ENCODE measurements at places on chromosomes 5 and 9.

GRCh38 chr5:174514325-174514724 is 210.1 kb upstream of the MSX2 start:
- DNase-seq: no peak

GRCh38 chr5:178476972-178477754 is 113.0 kb downstream of the COL23A1 start:
- no peak for DNase-seq

GRCh38 chr9:137021979-137022661 is 5.9 kb downstream of the ABCA2 start:
- DNase-seq: peak; percentile 87

GRCh38 chr9:119859128-119859527 is 489.9 kb upstream of the BRINP1 start:
- no peak for DNase-seq

DNA sequence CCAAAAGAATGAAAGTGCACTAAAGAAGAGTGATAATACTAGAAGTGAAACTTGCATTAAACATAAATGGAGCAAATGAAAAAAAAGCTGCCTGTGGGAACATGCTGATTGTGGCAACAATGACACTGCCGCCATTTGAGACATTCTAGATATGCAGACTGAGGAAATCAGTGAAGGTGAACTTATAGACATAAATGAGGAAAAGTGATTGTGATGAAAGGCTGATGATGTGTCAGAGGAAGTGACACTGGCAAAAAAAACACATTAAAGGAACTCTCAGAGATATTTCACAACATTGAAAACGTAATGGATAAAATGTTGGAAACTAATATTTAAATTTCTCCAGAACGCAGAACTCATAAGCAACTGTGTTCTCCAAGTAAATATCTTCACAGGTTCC is 1.2 kb downstream of the ERCC8 start:
- peak; percentile 25 for DNase-seq

DNA sequence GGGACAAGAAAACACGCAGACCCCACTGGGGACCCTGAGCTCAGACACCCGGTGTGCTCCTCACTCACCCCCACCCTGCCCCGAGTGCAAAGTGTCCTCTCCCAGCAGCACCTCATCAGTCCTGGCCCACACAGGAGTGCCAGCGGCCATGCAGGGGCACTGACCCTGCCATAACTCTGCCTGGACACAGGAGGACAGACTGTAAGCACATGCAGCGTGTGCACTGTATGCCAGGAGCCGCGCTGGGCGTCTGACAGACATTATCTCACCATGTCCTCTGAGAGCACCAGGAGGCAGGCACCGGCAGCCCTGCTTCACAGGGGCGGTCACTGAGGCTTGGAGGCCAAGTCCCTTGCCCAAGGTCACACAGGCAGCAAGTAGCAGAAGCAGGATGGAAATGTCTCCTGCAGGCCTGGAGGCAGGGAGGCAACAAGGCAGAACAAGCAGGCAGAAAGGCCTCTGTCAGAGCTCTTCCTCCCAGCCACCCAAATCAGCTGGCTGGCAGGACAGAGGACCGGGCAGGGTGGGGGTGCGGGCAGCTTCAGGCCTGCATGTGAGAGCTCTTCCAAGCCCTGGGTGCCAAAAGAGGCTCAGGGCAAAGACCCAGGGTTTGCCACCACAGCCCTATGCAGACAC is 8.4 kb downstream of the EEIG1 start:
- DNase-seq: peak; percentile 27

GRCh38 chr9:113538131-113538530 is 74.6 kb downstream of the RGS3 start:
- no peak for DNase-seq

- no peak for DNase-seq
Observed at GRCh38 chr5:10365782-10366181, 12.3 kb downstream of the MARCHF6 start.

- DNase-seq: no peak
Observed at GRCh38 chr5:76393035-76393680, 9.9 kb upstream of the IQGAP2 start.

DNA sequence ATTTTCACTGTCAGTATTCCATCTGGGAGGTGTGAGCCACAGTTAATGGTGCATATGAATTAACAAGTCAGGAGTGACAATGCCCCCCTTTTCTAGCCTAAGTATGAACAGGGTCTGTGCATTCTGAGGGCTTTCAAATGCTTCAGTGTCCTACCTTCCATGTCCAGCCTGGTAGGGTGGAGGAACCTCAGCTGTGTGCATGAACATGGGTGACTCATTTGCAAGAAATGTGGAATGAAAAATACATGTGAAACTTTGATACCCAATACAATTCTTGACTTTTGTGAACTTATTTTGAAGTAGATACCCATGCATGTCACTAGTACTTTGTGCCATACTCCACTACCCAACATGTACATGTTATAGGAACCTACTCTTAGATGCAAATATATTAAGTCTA is 375.8 kb downstream of the SEMA5A start:
- peak; percentile 39 for DNase-seq

- DNase-seq: no peak
Observed at GRCh38 chr5:156339139-156339841, 12.3 kb downstream of the SGCD start.

- no peak for DNase-seq
Observed at GRCh38 chr9:37508834-37509206, 23.1 kb downstream of the POLR1E start.

- DNase-seq: peak; percentile 32
Observed at GRCh38 chr5:54135042-54135441, 175.3 kb downstream of the ARL15 start.

DNA sequence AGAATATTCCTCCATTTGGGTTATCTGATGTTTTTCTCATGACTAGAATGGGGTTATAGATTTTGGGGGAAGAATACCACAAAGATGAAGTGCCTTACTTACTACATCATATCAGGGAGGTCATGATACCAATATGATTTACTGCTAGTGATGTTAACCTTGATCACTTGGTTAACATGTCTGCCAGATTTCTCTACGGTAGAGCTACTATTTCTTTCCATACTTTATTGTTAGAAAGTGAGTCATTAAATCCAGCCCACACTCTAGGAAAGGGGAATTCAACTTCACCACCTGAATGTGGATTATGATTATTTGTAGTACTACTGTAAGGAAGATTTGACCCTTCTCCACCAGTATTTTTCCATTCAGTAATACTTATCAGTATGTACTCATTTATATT is 64.7 kb downstream of the UBE2R2 start:
- peak; percentile 30 for DNase-seq

- DNase-seq: no peak
Observed at GRCh38 chr9:137011907-137012675, 15.7 kb upstream of the CLIC3 start.

GRCh38 chr9:97944612-97945011 is 6.6 kb upstream of the HEMGN start:
- no peak for DNase-seq

GRCh38 chr5:7461371-7461770 is 65.4 kb downstream of the ADCY2 start:
- no peak for DNase-seq

GRCh38 chr9:33146298-33146697 is 20.8 kb downstream of the B4GALT1 start:
- DNase-seq: no peak

DNA sequence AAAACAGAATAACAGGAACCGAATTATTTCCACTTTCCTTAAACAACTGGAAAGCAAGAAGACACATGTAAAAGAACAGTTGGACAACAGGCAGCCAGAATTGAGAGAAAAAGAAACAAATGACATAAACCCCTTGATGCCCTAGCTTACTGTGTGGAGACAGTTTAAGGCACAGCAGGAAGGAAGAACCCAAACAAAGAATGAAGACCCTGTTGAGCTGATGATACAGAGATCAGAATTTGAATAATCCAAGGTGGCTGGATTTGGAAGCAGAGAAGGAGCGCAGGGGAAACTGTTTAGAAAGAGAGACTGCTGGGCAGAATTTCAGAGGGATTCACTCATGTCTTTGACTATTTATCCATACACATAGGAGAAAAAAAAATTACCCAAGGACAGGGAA is 316.3 kb upstream of the POU5F2 start:
- no peak for DNase-seq

GRCh38 chr5:8050616-8051175 is 181.7 kb downstream of the MTRR start:
- DNase-seq: no peak

- DNase-seq: no peak
Observed at GRCh38 chr5:18736051-18736398, 1101.8 kb downstream of the TAF11L14 start.

- DNase-seq: peak; percentile 94
Observed at GRCh38 chr9:16133556-16134227, 580.8 kb downstream of the CCDC171 start.

- no peak for DNase-seq
Observed at GRCh38 chr5:172010278-172010677, 3.8 kb upstream of the FBXW11 start.

GRCh38 chr9:132878695-132879456 is at the start of gene SPACA9:
TSS of gene SPACA9 (plus strand) at chr9:132878898. CDS start at chr9:132883948, 5,050 bp downstream.
- peak; percentile 57 for DNase-seq

GRCh38 chr9:114806526-114806900 is 674 bp upstream of the TNFSF15 start:
- no peak for DNase-seq

GRCh38 chr5:93572101-93572607 is 8.9 kb downstream of the NR2F1-AS1 start:
- DNase-seq: peak; percentile 8

GRCh38 chr9:133768371-133768858 is 30.3 kb upstream of the SARDH start:
- no peak for DNase-seq

- DNase-seq: no peak
Observed at GRCh38 chr5:146032911-146033310, 72.5 kb downstream of the PLAC8L1 start.

DNA sequence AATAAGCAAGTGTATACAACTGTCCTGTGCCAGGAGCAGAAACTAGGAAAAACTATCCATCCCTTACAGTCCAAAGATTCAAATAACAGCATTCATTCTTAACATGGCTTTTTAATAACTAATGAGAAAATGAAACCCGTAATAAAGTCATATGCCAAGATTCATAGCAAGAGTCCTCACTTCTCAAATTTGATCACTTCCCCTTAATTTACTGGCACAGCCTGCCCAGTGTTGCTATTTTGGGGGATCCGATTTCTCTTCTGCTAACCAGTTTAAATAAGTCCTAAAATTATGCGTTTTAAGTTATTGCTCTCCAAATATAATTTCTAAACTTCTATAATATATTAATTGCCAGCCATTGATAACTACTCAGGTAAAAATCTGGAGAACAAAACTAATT is 177.0 kb upstream of the PTGER4 start:
- DNase-seq: no peak

DNA sequence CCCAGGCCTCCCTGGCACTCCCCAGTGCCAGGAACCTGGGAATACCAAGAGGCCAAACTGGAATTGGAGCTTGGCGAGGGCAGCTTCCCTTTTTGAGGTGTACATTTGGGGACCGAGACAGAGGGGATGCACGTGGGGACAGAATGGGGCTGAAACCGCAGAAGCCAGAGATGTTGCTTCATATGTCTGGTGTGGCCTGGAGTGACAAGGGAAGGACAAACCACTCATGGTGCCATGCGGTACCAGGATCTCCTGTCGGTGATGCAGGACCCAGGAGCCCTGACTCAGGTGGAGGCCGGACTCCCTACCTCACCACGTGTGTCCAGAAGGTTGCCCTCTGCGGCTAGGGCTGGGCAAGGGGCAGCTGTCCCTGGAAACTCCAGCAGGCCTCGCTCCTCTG is 4.0 kb upstream of the CSF2 start:
- DNase-seq: no peak

DNA sequence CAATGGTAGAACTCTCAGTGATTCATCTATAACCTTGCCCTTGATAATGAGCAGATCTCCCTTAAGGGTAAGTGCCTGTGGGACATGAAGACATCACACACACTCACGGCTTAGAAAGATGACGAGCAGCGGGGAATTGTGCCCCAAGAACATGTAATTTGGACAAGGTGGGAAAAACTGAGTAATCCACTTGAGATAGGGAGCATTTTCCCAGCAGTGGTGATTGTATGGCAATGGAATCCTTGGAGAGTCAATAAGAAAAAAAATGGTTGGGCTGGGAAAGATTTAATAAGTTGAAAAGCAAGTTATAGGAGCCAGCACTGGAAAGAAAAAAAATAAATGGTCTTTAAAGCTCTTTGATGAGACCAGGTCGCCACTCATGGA is 193.1 kb downstream of the GLIS3 start:
- DNase-seq: no peak

- peak; percentile 18 for DNase-seq
Observed at GRCh38 chr5:60586307-60586901, 113.6 kb downstream of the DEPDC1B start.

- no peak for DNase-seq
Observed at GRCh38 chr5:143030349-143030748, 260.2 kb downstream of the ARHGAP26 start.

DNA sequence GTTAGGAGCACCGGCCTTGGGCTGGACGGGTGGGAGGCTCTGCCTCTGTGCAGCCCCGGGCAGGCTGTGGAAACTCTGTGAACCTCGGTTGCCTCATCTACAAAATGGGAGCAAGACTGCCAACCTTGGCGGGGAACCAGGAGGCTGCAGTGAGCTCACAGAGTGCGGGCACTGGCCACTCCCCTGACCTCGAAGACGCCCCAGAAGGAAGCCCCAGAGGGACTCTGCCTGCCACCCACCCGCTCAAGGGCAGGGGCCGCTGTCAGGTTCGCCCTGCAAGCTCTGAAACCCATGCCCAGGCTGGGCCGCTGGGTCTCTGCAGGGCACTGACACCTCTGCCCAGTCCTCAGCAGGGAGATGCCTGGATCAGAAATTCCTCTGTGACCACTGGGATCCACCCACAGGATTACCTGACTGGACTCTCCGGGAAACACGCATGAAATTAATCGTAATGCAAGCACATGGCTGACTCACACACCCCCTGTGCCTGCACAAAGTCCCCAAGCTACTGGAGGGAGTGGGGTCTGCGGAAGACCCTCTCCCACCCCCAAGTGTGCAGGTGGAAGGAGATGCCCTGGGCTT is 7.4 kb downstream of the CCDC187 start:
- DNase-seq: peak; percentile 55

- no peak for DNase-seq
Observed at GRCh38 chr5:56310711-56311204, 77.6 kb upstream of the ANKRD55 start.

- peak; percentile 90 for DNase-seq
Observed at GRCh38 chr5:115419846-115420585, 123.6 kb upstream of the CCDC112 start.

DNA sequence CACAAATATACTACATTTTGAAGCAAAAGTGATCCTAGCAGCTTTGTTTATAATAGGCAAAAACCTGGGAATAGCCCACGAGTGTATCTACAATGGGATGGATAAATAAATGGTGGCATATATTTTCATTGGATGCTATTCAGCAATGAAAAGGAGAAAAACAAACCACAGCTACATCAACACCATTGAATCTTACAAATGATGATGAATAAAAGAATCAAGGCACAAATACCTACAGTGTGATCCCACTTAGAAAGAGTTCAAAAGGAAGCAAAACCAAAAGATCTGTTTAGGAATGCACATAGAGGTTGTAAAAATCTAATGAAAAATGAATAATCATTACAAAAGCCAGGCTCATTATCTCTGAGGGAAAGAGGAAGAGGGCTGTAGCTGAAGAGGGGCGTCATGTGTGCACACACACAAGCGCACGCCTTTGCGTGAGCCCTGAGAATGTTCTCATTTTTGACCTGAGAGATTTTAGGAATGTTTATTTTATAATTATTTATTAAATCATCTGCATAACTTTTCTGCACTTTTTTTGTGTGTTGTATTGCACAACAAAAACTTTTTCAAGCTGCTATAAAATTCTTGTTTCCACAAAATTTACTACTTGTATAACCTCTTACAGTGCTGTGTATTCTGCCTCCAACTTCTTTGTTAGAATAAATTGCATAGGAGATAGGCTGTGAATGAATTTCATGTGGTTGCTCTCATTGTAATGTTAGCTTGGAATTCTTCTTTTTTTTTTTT is 5.9 kb upstream of the RHOBTB3 start:
- no peak for DNase-seq
